ENCODE measurements at places on chromosomes 5 and 9. TPM values are rescaled to one million over a fixed set of nuclear protein-coding genes. Genes with fewer than 3 reads are reported as not detected.

- DNase-seq: no peak
Observed at GRCh38 chr9:134624621-134625181, 16.9 kb upstream of the COL5A1 start.

DNA sequence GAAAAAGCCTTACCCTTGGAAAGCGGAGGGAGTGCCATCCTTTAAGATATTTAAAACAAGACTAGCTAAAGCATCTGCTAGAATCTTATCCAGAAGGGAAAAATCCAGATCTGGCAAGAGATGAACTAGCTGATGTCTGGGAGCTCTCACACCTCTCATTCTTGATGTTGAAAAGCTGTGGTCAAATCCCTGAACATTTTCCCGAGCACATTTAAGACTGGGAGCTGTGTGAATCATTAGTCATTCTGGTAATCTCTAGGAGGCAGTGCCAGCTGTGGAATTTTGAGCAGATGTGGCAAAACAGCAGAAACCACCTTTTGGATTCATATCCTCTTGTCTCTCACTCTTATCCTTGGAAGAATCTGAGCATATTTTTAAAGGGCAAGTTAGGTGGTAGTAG, 218.0 kb downstream of the MAN2A1 start:
- DNase-seq: no peak

GRCh38 chr5:98104454-98105188, 668.8 kb upstream of the RGMB start:
- DNase-seq: no peak

GRCh38 chr9:21854594-21854993, 52.2 kb downstream of the MTAP start:
- DNase-seq: no peak

- no peak for DNase-seq
Observed at GRCh38 chr9:86614871-86615849, 260.9 kb upstream of the TUT7 start.

GRCh38 chr5:108193021-108193795, 188.7 kb downstream of the FBXL17 start:
- DNase-seq: no peak

DNA sequence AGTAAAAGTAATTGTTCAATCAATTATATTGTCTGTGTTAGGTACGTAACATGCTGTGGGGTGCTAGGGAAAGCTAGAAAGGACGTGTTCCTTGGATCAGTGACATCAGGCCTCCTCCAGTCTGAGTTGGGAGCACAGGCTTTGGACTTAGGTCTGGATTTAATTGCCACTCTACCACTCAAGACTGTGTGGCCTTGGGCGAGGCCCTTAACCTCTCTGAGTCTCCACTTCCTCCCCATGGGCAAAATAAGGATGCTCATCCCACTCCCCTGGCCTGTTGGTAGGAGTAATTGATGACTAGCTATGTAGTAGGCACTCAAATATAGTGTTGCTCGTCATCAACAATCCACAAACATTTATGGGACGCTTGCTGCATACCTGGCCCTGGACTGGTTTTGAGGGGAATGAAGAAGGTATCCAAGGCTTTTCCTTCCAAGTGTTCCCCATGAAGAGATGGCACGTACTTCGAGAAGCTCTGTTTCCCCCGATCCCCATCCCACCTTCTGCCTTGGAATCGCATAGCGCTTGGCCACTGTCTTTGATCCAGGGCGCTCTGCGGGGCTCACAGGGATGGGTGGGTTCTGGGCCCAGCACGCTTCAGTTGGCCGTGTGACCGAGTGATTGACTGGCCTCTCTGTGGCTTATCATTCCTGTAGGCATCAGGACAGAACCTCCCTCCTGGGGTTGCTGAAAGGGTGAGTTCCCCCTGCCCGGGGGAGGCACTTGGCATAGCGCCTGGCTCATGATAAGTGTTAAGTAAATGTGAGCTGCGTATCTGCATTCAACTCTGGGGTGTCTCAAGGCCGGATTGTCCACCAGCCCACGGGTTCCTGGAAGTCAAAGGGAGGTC, 8.1 kb downstream of the FGF18 start:
- peak; percentile 56 for DNase-seq

DNA sequence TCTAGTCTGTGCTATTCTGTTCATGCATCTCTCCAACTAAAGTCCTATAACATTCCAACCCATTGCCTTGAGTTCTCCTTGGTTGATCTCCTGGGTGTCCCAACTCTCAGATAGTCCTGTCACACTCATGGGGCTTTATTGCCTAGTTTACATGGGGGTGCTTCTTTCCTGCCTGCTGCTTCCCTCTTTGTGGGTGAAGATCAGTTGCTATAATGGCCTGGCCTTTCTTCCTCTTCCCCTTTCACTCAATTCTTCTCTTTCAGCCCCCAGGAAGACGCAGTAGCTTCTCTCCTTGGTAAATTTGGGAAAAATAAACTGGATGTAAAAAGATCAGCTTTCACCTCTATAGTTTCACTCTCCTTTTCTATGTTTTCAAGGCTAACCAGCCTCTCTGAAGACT, 66.5 kb downstream of the PTCD2 start:
- no peak for DNase-seq

DNA sequence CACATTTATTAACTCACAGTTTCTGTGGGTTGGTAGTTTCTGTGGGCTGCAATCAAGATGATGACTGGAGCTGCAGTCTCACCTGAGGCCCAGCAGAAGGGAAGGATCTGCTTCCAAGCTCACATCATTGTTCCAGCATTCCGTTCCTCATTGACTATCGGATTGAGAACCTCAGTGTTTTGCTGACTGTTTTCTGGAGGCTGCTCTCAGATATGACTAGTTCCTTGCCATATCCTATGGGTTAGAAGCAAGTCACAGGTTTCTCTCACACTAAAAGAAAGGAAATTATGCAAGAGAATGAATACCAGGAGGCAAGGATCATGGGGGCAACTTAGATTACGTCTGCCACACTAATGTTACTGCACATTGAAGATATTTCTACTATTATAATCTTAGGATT, 6.3 kb upstream of the ERAP1 start:
- no peak for DNase-seq

DNA sequence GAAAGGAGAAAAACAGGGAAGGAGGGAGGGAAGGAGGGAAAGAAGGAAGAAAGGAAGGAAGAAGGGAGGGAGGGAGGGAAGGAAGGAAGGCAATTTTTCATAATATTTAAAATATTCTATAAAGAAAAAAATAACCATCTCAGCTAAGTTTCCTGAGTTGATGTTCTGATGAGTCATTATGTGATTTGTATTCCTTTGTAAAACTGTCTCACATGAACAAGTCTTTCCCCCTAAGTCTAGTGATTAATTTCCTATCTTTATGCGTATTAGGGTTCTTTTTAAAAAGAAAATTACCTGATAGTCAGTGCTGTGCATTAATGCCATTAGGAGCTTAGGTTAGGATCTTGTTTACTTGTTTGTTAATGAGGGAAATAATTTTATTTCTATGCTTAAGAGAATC, 94.1 kb downstream of the RASEF start:
- DNase-seq: no peak

GRCh38 chr9:87515006-87515405, 17.3 kb downstream of the DAPK1 start:
- DNase-seq: no peak

- no peak for DNase-seq
Observed at GRCh38 chr5:175867587-175868347, 3.6 kb upstream of the CPLX2 start.

DNA sequence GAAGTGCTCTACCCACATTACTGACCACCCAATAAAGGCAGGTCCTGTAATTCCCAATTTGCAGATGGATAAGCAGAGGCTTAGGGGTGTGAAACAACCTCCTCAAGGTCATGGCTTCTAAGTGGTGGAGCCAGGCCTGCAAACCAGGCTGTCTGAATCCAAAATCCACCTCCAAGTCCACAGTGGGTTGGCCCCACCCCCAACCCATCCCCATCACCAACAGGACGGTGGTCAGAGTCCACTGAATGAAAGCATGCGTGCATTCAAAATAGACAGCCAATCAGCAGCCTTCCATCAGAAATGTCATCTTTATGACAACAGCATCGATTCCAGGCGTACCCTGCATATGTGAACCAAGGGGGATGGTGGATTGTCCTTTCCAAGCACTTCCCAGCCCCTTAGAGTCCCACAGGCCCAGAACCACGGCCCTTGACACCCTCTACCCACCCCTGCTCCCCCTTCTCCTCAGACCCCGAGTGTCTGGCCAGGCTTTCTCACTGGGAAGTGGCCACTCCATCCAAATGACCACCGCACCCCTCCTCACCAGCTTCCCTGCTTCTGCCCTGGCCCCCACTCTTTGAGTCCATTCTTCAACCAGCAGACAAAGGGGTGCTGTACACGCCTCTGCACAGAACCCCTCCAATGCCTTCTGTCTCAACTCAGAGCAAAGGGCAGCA, 133.1 kb downstream of the KCNIP1 start:
- DNase-seq: no peak

DNA sequence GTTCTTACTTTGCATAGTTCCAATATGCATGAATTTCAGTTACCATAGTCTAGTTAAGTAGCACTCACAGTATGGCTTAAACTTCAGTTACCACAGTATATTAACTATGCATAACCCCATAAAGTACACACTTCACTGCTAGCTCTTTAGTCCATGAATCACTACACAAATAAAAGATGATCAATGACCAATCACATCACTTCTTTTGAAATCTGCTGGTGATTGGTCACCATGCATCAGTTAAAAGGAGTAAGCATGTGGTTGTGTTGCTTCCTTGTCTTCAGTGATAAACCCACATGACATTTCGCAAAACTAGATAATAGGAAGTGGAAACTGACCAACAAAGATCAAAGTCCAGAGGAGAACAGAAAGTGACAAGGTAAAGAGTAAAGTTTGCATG, 79.0 kb downstream of the TAF11L14 start:
- no peak for DNase-seq

DEPDC1B gene
- total RNA-seq: 1.3 TPM

S100Z gene
- 0.52 TPM for total RNA-seq

IL13 gene
- total RNA-seq: not detected

SPATA31D3 gene
- not detected for total RNA-seq

PCDHGB3 gene
- 2.4 TPM for total RNA-seq

Data from left lung (tissue), 14 donors.